ENCODE measurements at places on chromosomes 6 and 20.

GRCh38 chr6:41199552-41200246 is 1.2 kb downstream of the TREML2 start:
- DNase-seq, result peak; percentile 39

- DNase-seq, result no peak
Observed at GRCh38 chr20:62734326-62734725, 25.7 kb downstream of the NTSR1 start.

GRCh38 chr6:48109944-48110343 is 1.1 kb downstream of the PTCHD4 start:
- no peak for DNase-seq

DNA sequence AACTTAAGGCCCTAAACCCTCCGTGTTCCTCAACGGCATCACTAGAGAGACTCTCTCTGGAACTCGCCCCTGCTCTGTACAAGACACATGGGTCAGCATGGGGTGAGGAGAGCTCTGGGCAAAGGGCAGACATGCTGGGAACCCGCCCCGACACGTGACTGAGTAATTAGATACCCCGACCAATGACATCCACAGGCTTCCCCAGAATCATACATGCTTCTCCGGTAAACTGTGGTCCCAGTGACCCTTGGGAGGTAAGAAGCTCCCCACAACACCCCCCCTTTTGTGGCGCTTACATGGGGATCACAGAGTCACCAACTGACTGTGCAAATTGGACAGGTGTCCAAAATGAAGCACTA is 31.7 kb upstream of the RPS6KA2 start:
- no peak for DNase-seq

DNA sequence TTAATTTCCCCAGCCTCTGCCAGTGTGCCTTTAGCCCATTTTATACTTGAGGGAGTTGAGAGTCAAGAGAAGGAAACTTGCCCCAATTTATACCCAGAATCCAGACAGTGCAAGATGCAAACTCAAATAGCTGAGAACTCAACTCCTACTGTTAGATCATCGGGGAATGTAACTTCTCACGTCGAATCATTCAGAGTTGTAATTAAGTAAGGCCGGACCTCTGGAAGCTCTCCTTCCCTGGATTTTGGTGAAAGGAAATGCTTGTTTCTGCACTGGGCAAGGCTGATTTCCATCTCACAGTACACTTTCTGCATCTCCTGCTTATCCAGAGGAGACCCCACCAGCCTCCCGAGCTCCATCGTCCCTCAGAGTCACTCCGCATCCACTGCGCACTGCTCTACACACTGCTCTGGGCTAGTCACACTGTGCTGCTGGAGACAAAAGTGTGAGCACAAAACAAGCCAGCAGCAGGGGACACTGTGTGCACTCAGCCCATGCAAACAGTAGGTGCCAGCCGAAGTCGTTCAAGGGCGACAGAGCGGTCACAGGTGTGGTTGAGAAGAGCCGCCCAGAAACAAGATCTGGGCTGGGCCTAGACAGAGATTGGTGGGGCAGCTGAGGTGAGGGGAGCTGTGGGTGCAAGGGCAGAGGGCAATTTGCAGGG is 150.4 kb upstream of the QKI start:
- DNase-seq, result no peak

GRCh38 chr20:52461582-52461981 is 270.0 kb upstream of the ZFP64 start:
- DNase-seq, result no peak

DNA sequence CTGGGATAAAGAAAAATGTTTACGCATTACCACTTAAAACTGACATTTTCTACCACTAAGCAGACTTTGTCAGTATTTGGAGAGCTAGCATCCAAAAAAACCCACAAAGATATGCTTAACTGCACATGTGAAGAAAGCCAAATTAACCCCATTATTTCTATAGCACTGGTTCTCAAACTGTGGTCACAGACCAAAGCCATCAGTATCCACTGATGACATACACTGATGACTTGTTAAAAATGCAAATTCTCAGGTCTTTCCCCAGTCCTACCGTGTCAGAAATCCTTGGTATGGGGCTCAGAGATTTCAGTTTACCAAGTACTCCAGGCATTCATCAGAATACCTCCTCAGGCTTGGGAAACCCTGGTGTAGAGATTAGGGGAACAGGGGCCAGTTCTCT is 230.2 kb downstream of the PTPRK start:
- no peak for DNase-seq

- no peak for DNase-seq
Observed at GRCh38 chr6:116371120-116371917, 572 bp downstream of the DSE start.

DNA sequence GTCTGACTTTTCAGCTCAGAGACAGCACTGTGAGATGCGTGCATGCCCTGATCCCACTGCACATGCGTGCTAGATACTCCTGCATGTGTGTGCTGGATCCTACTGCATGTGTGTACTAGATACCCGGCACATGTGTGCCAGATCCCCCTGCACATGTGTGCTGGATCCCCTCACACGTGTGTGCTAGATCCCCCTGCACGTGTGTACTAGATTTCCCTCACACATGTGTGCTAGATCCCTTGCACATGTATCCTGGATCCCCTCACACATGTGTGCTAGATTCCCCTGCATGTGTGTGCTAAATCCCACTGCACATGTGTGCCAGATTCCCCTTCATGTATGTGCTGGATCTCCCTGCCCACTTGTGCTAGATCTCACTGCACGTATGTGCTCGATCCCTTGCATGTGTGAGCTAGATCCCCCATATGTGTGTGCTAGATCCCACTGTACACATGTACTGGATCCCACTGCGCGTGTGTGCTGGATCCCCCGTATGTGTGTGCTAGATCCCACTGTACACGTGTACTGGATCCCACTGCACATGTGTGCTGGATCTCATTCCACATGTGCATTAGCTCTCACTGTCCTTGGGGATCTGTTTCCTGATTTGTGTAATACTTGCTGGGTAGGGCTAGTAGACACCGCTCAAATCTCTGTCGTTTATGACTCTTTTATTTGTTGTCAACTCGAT is 214.6 kb downstream of the SMOC2 start:
- no peak for DNase-seq

GRCh38 chr20:57282670-57283361 is 16.4 kb upstream of the BMP7 start:
- no peak for DNase-seq

DNA sequence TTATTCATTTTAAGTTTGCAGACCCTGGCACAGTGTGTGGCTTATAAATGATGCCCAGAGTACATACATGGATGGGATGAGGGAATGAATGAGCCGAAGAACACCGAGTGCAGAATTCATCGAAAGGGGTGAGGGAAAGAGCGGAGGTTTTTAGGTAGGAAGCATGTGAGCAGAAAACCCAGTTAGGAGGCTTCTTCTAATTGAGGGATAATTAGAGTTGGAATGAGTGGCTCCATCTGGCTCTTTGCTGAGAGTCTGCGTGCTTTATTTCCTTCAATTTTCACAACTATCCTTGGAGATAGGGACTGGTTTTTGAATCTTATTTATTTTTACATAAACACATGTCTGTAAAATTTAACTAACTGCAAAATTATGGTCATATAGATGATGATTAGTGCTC is 150.7 kb downstream of the DOK5 start:
- no peak for DNase-seq

GRCh38 chr6:89941031-89941762 is 46.9 kb downstream of the GJA10 start:
- DNase-seq, result no peak

- no peak for DNase-seq
Observed at GRCh38 chr20:19642860-19643259, 115.2 kb upstream of the RIN2 start.

DNA sequence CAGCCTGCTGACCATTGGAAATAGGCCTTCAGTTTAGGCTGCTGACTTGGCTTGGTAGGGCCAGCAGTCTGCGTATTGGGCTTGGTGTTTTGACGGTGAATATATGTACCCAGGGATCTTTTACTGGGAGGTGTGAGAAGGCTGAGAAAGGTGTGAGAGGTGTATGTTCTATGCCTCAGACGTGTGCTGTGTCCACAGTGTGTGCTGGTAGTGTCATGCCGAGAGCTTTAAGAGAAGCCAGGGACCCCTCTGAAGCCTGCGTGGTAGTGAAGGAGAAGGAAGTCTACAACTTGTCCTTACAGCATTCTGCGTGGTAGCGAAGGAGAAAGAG is 2.1 kb downstream of the SS18L1 start:
- no peak for DNase-seq

DNA sequence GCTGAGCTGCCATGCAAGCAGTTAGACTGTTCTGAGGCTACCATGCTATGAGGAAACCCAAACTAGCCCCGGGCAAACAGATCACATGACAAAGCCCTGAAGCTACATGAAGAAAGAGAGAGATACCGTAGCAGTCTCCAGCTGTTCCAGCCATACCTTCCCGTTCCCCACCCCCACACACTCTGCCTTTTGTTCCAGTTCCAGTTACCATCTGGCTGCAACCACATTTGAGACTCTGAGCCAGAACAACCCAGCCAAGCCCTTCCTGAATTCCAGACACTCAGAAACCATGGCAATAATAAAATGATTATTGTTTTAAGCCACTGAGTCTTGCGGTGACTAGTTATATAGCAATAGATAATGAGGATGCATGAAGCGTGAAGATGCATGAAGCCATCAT is 28.3 kb downstream of the RIN2 start:
- no peak for DNase-seq

- DNase-seq, result no peak
Observed at GRCh38 chr6:104710543-104711335, 149.0 kb downstream of the HACE1 start.

DNA sequence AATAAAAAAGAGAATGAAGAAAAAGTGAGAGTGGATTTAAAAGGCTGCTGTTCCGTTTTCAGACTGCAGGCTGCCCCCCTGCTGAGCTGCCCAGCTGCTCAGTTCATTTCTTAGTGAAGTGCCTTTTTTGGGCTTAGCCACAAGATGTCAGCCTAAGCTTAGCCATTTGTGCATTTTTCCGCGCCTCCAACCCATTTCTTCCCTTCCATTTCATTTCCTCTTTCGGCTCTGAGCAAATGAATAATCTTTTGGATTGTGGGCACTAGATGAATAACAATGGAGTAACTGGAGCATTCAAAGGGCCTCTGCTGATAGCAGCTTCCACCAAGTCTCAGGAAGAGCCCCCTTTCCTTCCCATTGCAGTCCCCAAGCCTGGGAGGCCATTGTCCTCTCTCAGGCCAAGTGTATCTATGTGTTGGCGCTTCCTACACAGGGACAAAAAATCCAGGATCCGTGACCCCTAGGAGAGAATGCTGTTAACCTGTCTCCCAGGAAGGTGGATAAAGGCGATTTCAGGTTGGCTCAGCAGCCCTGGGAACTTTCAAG is 83.5 kb upstream of the SPTLC3 start:
- peak; percentile 49 for DNase-seq

- DNase-seq, result no peak
Observed at GRCh38 chr20:4516876-4517275, 204.8 kb upstream of the PRND start.

DNA sequence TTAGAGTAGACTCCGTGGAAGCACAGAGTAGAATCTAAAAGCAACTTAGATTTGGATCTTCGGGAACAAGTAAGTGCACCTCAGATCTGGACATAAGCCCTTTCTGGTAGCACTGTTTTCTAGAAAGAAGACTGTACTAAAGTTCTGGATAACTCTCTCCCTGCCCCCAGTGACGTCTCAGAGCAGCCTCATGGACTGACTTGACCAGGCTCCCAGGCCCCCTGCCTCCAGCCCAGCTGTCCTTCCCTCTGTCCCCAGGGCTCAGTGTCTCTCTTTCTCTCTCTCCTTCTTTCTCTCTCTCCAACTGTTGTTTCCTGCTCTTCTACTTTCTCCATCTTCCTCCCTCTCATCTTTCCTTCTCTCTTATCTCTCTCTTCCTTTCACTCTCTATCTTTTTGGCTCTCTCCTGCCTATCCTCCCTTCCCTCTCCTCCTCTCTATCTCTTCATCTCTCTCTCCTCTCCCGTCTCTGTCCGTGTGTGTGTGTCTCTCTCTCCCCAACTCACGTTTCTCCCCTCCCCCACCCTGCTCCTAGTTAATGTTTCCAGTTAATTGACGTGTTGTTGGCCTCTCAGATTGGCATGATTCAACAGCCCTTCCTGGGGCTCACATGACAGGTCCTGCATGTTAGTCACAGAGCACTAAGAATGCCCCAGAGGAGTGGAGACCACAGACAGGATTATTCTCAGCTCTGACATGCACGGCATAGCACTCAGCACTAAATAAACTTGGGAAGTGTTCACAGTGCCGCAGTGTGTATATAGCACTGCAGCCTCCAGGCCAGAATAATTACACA is 180.4 kb upstream of the FOXQ1 start:
- DNase-seq, result no peak

- no peak for DNase-seq
Observed at GRCh38 chr20:53763707-53764414, 170.2 kb upstream of the ZNF217 start.

DNA sequence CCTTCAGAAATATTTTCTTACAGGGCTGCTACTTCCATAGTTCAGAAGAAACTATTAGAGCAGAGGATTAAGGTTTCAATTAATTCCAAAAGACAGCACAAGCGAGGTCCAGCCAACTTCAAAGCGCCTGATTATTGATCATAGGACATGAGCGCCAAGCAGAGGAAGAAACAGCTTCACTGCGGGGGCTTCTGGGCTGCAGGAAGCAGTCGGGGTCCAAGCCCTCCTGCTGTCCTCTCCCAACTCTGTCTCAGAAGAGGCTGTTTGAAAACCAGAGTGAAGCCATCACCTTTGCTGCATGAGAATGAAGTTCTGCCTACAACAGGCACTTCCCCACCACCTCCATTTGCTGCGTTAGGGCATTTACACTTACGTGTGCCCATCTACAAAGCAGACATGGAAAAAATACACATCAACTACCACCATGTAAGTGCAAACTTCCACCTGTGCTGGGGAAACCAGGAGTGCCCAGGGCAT is 23.9 kb downstream of the SUMO4 start:
- DNase-seq, result no peak

- DNase-seq, result no peak
Observed at GRCh38 chr6:288866-289265, 3.4 kb upstream of the DUSP22 start.

DNA sequence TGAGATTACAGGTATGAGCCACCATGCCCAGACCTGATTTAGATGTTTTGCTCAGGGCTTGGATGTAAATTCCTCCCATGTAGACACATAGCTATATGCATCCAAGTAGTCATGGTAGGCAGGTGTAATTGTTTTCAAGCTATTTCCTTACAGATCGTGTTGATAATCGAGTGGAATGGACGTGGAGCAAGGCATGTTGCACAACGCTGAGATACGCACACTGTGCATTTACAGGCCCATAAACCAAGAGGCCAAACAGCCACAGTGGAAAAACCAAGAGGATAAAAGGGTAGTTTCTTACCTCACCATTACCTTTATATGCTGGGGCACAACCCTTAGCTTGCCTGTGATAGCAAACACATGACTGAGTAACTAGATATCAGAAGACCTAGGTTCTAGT is 51.0 kb upstream of the ADGRF1 start:
- DNase-seq, result no peak

GRCh38 chr20:6877633-6878032 is 110.1 kb downstream of the BMP2 start:
- no peak for DNase-seq

- no peak for DNase-seq
Observed at GRCh38 chr20:19973961-19974629, 43.1 kb upstream of the NAA20 start.

GRCh38 chr6:149267072-149267471 is 50.4 kb upstream of the TAB2 start:
- DNase-seq, result no peak

- DNase-seq, result no peak
Observed at GRCh38 chr20:50229156-50229607, 38.6 kb downstream of the CEBPB start.

- no peak for DNase-seq
Observed at GRCh38 chr20:60785785-60786184, 466.3 kb upstream of the CDH4 start.
